ENCODE measurements at places on chromosomes 11 and 22.

- no peak for DNase-seq
Measured at GRCh38 chr11:326592-326841, 5.9 kb upstream of the IFITM3 start.

DNA sequence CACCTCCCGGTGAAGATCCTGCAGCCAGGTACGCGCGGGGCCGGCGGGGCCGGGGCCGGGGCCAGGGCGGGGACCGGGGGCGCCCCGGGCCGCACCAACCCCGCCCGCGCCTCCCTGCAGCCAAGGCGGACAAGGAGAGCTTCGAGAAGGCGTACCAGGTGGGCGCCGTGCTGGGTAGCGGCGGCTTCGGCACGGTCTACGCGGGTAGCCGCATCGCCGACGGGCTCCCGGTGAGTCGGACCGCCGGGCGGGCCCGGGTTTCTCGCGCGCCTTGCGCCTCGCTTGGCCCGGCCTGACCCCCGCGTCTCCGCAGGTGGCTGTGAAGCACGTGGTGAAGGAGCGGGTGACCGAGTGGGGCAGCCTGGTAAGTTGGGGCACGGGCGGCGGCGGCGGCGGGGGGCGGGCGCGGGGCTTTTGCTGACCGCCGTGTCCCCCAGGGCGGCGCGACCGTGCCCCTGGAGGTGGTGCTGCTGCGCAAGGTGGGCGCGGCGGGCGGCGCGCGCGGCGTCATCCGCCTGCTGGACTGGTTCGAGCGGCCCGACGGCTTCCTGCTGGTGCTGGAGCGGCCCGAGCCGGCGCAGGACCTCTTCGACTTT, 531 bp downstream of the PIM3 start:
- no peak for DNase-seq

DNA sequence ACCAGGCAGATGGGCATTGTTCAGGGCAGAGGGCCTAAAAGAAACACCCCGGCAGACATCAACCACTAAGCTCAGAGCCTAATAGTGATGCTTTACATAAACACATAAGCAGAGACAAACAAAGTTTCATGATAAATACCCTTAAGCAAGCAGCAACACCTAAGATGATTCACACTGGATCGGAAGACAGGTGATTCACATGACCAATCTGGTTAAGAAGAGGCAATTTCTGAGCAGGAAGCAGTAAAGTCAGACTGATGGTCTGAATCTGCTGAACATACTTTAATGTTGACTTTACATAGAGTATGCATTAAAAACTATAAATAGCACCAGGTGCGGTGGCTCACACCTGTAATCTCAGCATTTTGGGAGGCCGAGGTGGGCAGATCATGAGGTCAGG, 56.1 kb downstream of the SYN3 start:
- DNase-seq = no peak

DNA sequence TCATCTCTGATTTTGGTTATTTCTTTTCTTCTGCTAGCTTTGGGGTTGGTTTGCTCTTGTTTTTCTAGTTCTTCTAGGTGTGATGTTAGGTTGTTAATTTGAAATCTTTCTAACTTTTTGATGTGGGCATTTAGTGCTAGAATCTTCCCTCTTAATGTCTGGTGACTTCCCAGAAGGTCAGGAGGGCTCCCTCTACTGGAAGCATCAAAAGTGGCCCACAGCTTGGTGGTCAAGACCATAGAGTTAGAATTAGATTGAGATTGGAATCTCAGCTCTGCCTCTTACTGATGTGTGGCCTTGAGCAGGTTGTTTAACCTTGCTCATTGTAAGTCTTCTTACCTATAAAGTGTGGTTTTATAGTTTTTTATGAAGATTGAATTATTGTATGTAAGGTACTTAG, 99.3 kb downstream of the FDX1 start:
- no peak for DNase-seq

GRCh38 chr11:14577835-14578529, 57.8 kb upstream of the PSMA1 start:
- DNase-seq = no peak

DNA sequence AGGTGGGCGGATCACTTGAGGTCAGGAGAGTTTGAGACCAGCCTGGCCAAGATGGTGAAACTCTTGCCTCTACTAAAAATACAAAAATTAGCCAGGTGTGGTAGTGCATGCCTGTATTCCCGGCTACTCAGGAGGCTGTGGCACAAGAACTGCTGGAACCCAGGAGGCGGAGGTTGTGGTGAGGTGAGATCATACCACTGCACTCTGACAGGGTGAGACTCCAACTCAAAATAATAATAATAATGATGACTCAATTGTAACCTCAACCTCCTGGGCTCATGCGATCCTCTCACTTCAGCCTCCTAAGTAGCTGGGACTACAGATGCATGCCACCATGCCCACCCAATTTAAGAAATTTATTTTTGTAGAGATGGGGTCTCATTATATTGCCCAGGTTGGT, 15.6 kb upstream of the CHRNA10 start:
- no peak for DNase-seq

All from activated CD4-positive, CD25-positive, alpha-beta regulatory T cell (primary cell).